Thyroid gland (tissue), 4 donors: ENCODE measurements at places on chromosomes 7 and 10.

DNA sequence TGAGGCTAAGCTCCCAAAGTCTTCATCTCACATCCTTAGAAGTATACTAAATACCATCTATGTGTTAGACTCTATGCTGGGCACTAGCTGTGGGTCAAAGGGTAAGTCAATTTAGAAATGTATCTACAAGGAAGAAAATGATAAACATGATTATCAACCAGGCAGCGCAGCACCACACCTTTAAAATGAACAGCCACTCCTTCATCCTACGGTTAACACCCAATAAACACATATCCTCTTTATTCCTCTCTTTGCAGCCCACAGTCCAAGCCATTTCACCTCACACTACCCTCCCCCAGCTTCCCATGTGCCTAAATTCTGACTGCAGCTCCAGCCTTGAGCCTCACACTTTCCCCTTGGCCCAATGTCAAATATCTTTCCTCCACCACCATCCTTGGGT, 362.6 kb downstream of the FGFR2 start:
- DNase-seq, result no peak

DNA sequence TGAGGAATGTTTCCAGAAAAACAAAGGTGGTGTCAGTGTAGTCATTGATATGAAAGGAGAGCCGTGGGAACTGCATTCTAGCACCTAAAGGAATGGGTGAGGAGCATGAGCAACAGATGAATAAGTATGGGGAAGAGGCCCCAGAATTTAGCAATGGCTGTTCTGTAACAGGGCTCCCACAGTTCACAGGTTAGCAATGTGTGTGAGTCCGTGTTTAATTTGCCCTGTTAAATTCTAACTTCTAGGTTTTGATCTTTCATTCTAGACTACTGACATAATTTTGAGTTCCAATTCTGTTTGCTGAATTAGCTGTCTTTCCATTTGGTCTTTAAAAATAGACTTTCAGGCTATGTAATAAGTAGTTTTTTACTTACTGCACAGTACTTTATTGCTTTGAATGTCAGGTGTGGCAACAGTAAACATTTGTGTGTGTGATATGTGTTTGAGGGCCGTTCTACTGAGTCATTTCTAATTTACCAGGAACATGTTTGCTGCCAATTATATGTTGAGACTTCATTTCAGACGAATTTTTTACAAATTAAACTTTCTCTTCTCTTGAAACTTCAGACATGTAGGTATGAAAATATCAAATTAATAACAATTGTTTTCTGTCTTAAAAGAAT, 8.8 kb downstream of the STK17A start:
- DNase-seq, result no peak

DNA sequence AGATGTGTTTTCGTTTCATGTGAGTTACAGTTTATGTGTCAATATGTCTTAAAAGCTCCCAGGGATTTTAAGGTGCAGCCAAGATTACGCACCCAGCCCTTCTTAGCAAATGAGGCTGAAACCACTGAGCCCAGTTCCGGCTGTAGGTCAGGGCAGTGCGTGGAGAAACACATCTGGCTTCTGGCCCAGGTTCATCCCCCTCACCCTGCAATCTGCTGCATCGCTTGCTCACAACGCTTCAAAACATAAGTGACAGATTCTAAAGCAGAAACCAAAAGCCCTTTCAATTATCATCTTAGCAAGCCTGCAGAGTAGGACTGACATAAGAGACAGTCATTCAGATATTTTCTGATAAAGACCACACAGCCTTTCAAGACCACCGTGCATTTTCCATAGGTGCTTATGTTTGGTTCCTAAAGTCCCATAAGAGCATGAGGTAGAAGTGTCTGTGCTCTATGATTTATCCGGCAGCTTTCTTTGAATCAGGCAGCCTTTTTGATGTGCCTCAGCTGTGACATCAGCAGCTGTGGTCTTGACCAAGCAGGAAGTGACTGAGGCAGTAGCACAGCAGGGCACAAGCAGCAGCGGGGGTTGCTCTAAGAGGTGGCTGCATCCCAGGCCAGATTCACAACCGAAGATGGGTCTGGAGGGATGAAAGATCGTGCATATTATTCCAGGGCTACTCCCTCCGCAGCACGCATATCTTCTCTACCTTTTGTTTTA, 72.1 kb upstream of the LYZL2 start:
- DNase-seq, result no peak

DNA sequence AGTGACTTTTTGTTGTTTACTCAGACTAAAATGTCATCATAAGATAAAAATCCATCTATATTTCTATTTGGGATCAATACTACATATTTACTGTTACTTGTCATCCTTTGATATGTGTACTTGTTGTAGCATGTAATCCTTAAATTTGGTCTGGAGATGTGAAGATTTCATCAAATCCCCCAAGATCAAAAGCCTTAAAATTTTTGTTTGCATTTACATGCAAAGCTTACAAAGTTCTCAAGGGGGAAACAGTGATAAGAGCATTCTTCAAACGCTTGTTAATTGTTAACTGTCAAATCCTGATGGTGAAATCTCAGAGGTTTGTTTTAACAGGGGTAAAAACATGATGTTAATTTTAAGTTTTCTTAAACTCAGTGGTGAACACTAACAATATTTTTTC, 84.9 kb upstream of the SKAP2 start:
- DNase-seq, result no peak

GRCh38 chr7:17558135-17558534, 259.7 kb downstream of the AHR start:
- DNase-seq, result no peak

GRCh38 chr7:81469869-81470723, 299.8 kb downstream of the HGF start:
- peak; percentile 83 for DNase-seq

DNA sequence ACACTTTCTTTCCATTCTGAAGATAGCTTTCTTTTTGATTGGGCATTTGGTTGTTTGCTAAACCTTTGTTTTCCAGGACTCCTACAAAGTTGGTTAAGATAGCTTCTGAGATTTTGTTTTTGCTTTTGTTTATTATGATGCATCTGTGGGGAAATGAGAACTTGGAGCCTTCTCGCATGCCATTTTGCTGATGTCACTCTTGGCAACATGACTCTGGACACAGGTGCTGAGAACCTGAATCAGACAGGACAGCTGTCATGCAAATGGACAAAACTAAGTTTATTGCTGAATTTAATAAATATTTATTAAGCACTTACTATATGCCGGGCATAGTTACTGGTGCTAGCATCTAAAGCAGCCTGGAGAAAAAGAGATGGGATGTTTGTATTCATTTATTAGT, 274.1 kb downstream of the ZEB1 start:
- no peak for DNase-seq

DNA sequence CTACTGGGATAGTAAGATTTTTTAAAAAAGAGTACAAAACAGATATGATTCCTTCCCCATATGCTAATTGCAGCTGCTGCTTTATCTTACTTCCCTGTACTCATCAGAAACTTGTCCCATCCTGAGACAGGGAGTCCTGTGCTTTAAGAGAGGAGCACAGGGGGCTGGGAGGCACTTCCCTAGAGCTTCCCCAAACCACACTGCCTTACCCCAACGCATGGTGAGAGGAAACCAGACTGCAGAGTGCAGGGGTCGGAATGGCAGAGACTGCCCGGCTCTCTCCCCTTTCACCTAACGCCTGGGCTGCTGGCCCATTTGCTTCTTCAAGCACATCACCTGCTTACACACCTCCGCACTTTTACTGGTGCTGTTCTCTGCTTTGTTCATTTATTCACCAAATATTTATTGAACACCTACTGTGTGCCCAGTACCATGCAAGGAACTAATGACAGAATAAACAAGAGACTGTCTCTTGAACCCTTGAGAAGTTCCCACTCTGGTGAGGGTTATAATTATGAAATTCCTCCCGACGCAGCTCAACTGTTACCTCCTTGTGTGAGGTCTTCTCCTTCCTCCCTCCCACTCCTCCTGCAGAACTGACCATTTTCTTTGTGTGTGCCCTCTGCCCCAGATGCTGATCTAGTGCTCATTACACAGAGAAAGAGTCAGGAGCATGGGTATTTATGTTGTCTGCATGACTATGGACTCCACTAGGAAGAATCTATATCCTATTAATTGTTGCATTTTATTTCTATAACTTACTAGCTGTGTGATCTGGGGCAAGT, 289.7 kb downstream of the TCF7L2 start:
- no peak for DNase-seq

DNA sequence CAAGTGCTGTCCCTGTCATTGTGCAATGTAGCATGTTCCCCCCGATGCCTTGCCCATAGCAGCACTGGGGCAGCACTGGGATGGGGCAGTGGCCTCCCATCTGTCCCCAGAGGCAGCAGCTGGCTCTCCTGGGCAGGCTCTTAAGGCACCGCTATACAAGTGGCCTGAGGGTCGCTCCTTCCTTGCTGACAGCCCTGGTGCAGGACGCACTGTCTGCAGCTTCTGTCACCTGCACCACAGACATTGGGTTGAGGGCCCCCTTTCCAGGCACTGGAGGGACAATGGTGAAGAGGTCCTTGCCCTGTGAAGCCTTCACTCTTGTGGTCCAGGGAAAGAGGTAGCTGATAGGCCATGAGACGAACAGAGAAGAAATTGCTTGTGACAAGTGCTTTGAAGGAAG, 10.6 kb downstream of the CPSF4 start:
- no peak for DNase-seq

GRCh38 chr7:30285067-30285535, 704 bp downstream of the ZNRF2 start:
- DNase-seq, result peak; percentile 55
